GM23248 (cell line): ENCODE measurements at places on chromosomes 11 and 22. TPM values are rescaled to one million over a fixed set of nuclear protein-coding genes. Genes with fewer than 3 reads are reported as not detected.
A peak's percentile ranks its signal among the peaks of the same experiment; 100 is the strongest.

DNA sequence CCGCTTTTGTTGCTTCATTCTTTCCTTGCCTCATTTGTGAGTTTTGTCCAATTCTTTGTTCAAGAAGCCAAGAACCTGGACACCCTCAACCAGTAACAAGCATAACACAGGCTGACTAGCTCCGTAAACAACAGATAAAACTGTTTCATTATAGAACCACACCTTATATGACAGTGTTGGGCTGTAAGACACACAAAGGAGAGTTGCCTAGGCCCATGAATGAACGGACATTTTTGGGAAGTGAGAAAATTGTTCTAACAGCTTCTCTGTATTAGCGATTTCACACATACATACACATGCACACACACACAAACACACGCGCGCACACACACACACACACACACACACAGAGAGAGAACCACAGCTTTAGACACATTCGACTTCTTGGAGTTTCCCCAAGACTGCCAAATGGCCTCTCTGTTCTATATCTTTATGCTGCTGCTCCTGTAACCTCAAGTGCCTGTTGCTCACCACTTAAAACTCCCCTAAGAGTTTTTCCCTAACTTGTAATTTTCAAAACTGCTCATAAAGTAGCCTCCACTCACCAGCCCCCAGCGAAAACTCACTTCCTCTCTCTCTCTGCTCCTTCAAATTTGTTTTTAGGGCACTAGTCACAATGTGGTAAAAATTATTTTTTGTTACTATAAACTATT lies 35.9 kb downstream of the CTSC start:
- no peak for DNase-seq

DNA sequence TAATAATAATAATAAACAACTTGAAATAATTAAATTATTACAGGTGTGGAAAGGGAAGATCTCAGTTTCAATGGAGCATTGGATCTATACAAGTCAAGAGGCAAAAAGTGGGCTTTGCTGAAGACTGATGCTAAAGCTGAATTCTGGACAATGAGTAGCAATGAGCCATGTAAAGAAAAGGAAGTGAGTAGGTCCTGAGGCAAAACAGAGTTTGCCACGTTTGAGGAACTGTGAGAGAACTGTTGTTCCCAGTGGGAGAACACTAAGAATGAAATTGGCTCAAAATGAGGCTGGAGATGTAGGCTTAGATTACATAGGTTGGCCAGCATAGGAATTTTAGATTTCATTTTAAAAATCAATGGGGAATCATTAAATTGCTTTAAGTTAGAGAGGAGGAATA lies 33.9 kb upstream of the TEAD1 start:
- DNase-seq, result peak; percentile 10

GRCh38 chr11:88315015-88315414 lies 22.5 kb downstream of the CTSC start:
- no peak for DNase-seq

- peak; percentile 26 for DNase-seq
Measured at GRCh38 chr22:26887916-26888315, 230.5 kb downstream of the MIAT start.

Gene OR2AG2
- 0.22 and 0.25 TPM in 2 replicates for total RNA-seq

GRCh38 chr11:64564947-64565889 lies 25.8 kb upstream of the SLC22A12 start:
- no peak for DNase-seq

Gene P2RY6
- total RNA-seq, result 0.76 TPM in 1 of 2 replicates, not detected in the other

DNA sequence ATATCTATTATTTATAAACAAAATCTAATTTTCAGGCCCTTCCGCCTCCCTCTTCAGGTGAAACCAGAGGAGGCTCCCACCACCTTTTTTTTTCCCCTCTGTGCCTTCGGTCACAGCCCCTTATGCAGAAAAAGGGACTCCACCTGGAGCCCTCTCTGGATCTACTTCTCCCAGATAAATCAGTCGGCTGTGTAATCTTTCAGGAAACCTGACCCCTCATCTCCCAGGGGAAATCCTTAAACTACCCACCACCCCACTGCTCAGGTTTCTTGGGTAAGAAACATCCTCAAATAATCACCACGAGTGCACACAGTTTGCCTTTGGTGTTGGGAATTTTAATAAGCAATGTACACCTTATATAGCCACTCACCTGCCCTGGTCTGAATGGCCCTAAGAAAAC lies 104.2 kb downstream of the NAV2 start:
- no peak for DNase-seq

Gene SMIM35
- total RNA-seq, result not detected in 2 replicates

Gene BEST1
- total RNA-seq, result 4.7 and 5.1 TPM in 2 replicates

GRCh38 chr11:76832361-76832760 lies 28.4 kb upstream of the ACER3 start:
- DNase-seq, result no peak

- no peak for DNase-seq
Measured at GRCh38 chr11:76839311-76839710, 21.4 kb upstream of the ACER3 start.

- peak; percentile 32 for DNase-seq
Measured at GRCh38 chr11:34416766-34417165, 22.0 kb upstream of the CAT start.

- no peak for DNase-seq
Measured at GRCh38 chr22:35560824-35561223, 20.2 kb downstream of the RASD2 start.

GRCh38 chr22:27554106-27554811 lies 247.3 kb downstream of the MN1 start:
- DNase-seq, result peak; percentile 72

Gene ATL3
- total RNA-seq, result 199 and 210 TPM in 2 replicates

Gene PHF21B
- total RNA-seq, result not detected in 2 replicates

Gene CDC42BPG
- total RNA-seq, result not detected in 2 replicates

Gene CNTF
- 1.6 and 3.9 TPM in 2 replicates for total RNA-seq

GRCh38 chr11:69352166-69352565 lies 58.2 kb downstream of the MYEOV start:
- DNase-seq, result peak; percentile 27

Gene APOBEC3C
- total RNA-seq, result 6.6 and 7.6 TPM in 2 replicates

DNA sequence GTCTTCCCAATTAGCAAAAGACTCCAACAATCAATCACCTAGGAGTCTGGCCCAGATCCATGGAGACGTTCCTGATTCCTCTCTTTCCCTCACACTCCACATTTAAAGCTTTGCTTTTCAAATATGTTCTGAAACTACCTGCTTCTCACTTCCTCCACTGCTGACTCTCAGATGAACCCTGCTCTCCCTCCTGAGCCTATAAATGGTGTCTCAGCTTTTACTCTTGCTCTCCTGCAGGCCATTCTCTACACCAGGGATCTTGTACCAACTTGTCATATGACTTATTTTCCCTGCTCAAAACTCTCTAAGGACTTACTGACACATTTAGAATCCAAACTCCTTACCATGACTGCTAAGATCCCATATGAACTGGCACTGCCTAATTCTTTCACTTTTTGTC lies 138.4 kb upstream of the DDI1 start:
- DNase-seq, result no peak

Gene KCNJ4
- total RNA-seq, result not detected in 2 replicates

Gene SFI1
- total RNA-seq, result 17.5 and 21.6 TPM in 2 replicates

GRCh38 chr11:124657904-124658303 lies 15.6 kb downstream of the SIAE start:
- no peak for DNase-seq

DNA sequence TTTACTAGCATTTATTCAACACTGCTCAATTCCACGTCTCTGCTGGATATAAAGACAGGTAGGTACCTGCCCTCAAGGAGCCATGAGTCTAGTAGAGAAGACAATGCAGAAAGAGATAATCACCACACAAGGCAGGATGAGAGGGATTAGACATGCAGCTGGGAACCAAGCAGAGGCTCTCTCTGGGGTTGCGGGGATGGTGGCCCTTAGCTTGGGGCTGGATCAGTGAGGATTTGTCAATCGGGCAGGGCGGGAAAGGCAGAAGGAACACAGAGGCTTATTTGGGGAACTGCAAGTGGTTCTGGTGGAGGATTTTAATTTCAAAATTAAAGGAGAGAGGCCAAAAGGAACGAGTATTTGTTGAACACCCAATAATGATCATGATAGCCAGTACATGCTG lies 8.5 kb upstream of the DMC1 start:
- no peak for DNase-seq

- DNase-seq, result no peak
Measured at GRCh38 chr11:68403831-68404230, 56.7 kb upstream of the PPP6R3 start.
